Vagina (tissue), 2 donors: ENCODE measurements at places on chromosomes 6 and 20.

DNA sequence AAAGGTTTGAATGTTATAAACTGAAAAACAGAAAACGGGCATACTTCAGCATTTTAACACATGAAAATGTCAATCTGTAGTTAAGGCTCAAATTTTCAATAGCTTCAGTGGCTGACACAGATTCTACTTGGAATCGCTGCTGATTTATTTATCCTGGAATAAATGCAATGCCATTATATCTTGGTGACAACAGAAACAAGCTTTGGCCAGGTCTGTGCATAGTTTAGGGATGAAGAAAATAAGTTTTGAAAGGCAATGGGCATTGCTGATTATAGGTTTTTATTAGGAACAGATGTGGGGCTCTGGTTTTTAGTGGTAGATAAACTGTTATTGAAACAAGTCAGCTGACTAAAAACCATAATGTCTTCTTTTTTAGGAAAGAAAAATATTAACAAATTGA is 96.8 kb upstream of the SOX4 start:
- no peak for DNase-seq

- DNase-seq: no peak
These were observed 18.2 kb downstream of the NEDD9 start for GRCh38 chr6:11214084-11214833.

GRCh38 chr6:160462551-160463109 is 114.5 kb downstream of the SLC22A3 start:
- DNase-seq: no peak

- DNase-seq: no peak
These were observed 160.1 kb downstream of the SIM1 start for GRCh38 chr6:100304575-100304974.

DNA sequence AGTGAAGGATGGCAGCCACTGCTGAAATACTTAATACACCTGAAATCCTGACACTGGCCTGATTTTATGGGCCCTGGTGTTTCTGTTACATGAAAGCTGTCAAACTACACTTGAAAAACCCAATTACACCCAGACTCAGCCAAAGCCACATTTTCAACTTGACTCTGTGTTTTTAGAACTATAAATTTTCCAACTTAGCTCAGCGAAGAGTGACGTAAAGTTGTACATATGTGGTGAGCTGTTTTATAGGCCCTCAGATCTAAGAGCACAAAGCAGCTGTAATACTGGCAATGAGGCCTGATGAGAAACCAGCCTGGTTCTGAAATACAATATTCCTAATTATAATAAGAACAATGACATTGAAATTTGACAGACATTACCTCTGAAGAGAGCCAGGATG is 18.6 kb downstream of the SCML4 start:
- DNase-seq: peak; percentile 3

DNA sequence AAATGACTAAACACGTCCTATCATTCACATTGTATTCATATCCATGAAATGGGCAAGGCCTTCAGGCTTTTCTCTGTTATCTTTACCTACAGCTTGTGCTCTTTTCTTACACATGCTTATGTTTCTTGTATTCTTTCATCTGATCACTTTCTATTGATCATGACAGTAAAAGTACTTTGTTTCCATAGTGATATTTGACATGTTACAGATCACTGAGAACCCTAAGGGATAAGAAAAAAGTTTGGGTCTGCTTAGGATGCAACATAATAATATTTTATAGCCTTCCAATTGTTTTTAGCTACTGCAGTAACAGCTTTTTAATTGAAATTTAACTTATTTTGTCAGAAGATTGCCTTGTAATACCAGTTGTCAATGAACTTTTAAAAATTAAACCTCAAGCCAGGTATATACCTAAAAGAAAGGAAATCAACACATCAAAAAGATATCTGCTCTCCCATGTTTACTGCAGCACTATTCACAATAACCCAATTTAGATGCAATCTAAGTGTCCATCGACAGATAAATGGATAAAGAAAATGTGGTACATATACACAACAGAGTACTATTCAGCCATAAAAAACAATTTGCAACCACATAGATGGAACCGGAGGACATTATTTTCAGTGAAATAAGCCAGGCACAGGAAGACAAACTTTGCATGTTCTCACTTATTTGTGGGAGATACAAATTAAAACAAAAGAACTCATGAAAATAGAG is 3.0 kb upstream of the SMIM8 start:
- no peak for DNase-seq

GRCh38 chr6:7727086-7727945 is 1.4 kb downstream of the BMP6 start:
- no peak for DNase-seq

- DNase-seq: no peak
These were observed 25.3 kb downstream of the SERAC1 start for GRCh38 chr6:158142789-158143188.

GRCh38 chr6:104286641-104287040 is 573.1 kb downstream of the HACE1 start:
- no peak for DNase-seq

DNA sequence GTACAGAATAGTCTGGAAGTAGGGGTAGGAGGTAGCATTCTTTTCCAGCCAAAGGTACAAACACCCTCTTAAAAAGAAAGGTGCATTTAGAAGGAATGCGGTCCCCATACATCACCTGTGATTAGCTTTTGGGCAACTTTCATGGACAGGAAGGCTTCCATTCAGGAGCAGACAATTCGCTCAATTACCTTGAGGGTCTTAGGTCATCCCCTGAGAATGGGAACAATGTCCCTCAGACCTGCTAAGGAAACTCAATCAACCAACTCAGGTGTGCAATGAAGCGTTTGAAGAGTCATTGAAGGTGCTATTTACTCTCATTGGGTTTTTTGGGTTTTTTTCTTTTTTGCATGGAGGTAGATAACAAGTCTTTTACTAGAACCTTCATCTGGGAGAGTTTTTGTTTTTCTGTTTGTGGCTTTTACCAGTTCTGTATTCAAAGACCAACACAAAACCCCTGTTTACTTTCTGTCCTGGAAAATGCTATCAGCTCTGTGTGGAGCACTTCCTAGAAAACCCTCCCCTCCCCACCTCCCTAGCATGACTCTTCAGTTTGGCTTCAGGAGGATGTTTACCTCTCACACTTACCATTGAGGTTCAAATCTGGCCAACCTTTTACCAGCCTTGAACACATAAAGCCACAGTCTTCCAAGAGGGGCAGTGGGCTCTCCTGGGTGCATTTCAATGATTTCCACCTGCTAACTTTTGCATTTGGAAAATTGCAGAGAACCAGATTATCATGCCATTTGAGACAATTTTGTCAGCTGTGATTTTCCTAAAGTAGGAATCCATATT is 271.2 kb upstream of the PRDM1 start:
- DNase-seq: no peak

DNA sequence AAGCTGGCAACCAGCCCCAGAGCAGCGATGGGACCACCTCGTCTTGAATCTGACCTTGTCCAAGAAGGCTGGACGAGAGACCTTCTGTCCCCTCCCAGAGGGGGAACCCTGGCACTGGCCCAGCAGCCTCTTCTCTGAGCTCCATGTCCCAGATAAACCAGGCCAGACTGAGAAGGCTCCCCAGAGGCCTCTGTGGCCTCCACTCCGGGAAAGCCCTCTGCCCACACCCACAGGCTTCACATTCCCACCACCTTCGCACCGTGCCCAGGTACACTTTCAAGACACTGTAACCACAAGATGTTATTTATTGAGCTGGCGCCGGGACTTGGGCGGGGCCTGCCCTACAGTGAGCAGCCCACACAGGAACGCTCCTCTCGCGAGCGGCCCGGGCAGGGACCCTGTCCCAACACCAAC is 33.2 kb downstream of the ADA start:
- no peak for DNase-seq

- no peak for DNase-seq
These were observed 30.9 kb upstream of the SMOC2 start for GRCh38 chr6:168410035-168410434.

- no peak for DNase-seq
These were observed 532.3 kb downstream of the MAFB start for GRCh38 chr20:40156600-40157317.

- no peak for DNase-seq
These were observed 705 bp downstream of the ZSCAN23 start for GRCh38 chr6:28442586-28442985.

DNA sequence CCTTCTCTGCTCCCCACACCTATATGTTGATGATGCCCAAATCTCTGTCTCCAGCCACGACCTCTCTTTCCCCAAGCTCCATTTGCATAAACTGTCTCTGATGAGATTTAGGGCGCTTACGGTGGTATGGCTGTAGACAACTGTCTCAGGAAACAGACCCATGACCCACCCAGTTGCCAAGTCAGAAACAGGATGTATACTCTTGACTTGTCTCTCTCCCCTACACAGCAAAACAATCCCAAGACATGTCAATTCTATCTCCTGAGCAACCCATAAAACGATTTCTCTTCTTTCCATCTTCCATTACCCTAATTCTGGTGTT is 13.9 kb downstream of the GNL1 start:
- no peak for DNase-seq

DNA sequence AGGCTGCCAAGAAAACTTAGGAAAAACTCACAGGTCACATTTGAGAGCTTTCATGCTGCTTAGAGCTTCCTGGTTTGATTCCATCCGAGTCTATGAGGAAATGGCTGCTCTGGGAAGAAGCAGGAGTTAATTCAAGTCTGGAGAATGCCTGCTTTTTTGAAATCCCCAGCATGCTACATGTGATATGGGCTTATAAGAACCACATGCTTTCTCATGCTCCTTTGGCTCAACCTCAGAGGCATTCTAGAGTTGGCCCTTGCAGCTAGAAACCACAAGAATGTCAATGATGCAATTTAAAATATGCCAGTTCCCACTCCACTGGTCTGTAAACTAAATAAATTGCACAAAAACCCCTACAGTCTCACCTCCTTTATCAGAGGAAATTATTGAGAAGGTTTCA is 142.9 kb upstream of the OLIG3 start:
- no peak for DNase-seq

DNA sequence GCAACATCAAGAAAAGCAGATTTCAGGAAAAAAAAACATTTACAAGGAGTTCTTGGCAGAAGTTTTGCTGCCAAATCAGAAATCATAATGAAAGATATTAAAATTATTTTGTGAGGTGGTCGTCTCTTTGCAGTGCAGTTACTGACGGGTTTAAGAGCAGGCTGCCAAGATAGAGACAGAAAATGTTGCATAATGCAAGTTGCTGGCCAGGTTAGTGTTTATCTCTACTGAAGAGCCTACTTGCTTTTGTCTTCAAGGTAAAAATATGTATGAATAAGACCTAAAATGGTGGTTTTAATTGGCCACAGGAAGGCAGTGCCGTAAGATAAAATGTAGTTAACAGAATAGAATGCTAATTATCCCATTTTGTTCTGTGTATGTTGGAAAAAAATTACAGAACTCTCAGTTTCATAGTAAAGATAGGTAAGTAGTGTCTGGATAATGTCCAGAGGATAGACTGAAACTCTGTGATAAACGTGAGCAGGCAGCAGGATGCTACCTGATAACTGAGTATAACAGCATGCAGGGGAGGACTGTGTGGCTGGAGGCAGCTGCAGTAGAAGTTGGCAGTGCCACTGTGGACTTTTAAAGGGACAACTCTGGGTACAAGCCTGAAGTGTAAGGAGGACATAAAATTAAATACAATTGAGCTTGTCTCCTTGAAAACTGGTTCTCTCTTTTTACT is 13.9 kb downstream of the FOXO3 start:
- peak; percentile 44 for DNase-seq

DNA sequence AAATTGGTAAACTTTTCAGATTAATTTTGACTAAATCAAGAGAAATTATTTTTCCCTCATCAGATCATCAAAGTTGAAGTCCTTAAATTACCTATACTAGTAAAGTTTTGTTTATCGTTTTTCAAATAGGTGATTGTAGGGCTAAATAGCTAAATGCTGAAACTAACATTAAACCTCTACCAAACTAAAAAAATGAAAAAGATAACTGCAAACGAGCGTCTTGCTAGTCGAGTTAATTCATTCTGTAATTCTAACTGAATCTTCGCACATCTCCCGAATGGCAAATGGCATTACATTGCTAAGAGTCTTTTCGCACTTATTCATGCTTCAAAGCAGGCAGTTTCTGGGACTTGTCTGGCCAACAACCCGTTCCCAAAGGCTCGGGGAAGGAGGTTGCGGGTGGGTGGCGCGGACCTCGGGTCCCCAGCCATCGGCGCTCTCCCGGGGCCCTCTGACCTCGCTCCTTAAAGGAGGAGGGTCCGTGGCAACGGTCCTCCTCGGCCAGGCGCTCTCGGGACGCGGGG is 43.8 kb downstream of the POPDC3 start:
- no peak for DNase-seq

- no peak for DNase-seq
These were observed 207.5 kb downstream of the PTPRT start for GRCh38 chr20:42982218-42982617.

DNA sequence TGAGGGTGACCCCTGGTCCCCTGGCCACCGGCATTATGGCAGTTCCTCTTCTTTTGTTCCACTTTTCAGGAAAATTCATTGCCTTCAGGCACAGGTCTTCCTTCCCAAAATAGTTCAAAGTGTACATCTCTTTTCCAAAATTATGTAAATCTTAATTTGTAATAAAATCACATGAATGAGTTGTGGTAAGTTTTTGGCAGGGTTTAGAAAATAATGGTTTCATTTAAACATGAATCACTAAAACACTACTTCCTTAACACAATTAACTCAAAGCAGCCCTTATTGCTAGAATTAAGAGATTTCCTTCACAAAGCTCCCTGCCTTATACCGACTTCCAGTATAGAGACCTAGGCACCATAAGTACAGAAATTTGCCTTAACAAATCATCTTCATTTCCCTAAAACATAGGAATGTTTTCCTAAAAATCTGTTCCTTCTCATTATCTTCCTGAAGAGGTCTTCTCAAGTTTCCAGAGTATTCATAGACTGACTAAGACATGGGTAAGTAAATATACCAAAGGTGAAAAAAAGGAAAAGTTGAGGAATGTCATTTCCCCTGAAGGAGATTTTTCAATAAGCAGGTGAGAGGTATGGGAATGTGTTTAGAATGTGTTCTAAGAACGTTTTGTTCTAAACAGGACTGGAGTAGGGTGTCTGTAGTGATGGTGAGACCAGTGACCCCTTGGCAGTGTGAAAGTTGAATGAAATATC is 148.2 kb upstream of the CITED2 start:
- no peak for DNase-seq

DNA sequence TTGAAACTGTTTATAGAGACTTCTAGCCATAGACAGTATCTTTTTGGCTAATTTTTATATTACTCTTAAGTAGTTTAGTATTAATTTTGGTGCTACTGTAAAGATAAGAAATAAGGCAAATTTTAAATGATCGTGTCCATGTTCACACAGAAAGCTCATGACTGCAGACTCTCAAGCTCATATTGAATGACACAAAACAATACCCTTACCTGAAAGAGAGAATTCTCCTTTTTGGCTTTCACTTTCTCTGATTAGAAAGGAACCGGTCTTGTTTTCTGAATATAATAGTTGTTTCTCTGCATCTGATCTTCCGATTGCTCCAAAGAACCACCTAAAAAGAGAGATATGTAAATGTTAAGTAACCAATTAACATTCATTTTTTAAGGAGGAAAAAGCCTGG is 57.0 kb downstream of the FRK start:
- no peak for DNase-seq

DNA sequence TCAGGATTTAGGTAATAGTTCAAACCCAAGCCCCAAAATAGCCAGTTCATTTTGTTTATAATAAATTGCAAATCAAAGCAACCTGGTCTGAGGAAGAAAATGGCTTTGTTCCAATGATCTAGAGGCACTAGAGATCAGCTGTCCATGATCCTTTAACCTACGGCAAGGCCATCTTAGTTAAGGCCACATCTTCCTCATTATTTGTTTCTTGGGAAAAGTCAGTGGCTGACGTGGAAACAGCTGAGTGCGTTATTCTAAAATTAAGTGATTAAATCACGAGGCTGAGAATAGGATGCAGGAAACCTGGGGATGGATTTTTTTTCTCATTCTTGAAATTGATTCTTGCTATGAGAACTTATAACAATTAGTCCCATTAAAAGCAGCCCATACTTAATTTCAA is 10.1 kb upstream of the TENT5A start:
- no peak for DNase-seq
